ENCODE measurements at places on chromosomes 16 and 17. TPM values are rescaled to one million over a fixed set of nuclear protein-coding genes. Genes with fewer than 3 reads are reported as not detected.

The SOST gene
- total RNA-seq, result 0.50 TPM

The TMIGD1 gene
- total RNA-seq, result not detected

The CCL7 gene
- total RNA-seq, result not detected

DNA sequence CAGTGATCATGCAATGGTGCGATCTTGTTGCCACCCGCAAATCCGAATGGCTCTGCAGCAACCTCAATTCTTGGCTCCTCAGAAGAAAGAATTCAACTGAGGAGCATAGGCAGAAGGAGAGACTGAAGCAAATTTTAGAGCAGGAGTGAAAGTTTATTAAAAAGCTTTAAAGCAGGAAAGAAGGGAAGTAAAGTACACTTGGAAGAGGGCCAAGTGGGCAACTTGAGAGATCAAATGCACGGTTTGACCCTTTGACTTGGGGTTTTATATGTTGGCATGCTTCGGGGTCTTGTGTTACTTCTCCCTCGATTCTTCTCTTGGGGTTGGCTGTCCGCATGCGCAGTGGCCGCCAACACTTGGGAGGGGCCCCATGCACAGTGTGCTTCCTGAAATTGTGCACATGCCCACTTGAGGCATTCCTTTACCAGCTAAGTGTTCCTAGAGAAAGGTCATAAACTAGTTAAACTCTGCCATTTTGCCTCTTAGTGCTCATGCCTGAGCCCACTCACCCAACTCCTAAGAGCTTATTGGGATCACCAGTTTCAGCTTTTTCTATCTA, 36.7 kb downstream of the ZNRF1 start:
- no peak for DNase-seq

- DNase-seq, result no peak
Measured at GRCh38 chr17:44910231-44911106, 4.8 kb downstream of the GFAP start.

DNA sequence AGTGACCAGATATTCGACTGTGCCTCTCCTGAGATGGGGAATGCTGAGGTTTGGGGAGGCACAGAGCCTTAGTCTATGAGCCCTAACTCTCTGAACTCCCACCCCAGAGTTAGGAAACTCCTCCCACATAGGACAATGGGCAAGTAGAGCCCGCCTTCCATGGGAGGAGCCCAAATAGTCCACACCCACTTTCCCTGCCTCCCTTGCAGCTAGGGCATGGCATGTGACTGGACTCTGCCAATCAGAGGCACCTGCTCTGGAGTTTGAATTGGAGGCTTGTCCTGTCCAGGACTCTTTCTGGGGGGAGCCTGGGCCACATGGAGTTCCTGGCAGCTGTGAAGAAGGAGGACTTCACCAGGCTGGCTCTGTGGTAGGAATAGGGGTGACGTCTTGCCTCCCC, 48.4 kb downstream of the SOCS1 start:
- DNase-seq, result no peak

GRCh38 chr16:3836641-3837040, 43.9 kb downstream of the CREBBP start:
- no peak for DNase-seq

DNA sequence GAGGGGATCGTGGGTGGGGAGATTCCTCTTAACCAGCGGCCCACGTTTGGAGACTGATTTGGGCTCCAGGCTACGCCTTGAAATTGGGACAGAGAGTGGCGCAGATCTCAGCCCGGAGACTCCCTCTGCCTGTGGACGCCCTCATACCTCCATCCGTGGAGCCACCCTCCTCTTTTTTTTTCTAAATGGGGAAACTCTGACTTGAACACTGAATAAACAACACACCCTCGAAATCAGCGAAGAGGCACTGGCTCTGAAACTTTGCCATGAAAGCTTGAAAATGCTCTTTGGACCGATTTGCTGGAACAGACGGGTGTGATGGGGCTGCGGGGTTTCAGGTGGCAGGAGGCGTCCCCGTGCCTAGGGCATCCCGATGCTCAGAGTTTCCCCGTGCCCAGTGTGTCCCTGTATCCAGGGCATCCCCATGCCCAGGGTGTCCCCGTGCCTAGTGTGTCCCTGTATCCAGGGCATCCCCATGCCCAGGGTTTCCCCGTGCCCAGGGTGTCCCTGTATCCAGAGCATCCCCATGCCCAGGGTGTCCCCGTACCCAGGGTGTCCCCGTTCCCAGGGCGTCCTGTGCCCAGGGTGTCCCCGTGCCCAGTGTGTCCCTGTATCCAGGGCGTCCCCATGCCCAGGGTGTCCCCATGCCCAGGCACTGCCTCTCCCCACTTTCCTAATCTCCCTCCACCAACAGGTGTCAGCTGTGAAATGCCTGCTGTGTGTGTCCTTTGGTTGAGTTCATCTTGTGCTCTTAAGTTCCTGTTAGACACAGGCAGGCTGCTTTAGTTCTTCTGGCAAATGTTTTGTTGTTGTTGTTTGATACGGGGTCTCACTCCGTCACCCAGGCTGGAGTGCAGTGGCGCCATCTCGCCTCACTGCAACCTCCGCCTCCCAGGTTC, 187.0 kb downstream of the SEC14L1 start:
- no peak for DNase-seq
